ENCODE measurements at places on chromosomes 3 and 15. TPM values are rescaled to one million over a fixed set of nuclear protein-coding genes. Genes with fewer than 3 reads are reported as not detected.
A peak's percentile ranks its signal among the peaks of the same experiment; 100 is the strongest.

DNA sequence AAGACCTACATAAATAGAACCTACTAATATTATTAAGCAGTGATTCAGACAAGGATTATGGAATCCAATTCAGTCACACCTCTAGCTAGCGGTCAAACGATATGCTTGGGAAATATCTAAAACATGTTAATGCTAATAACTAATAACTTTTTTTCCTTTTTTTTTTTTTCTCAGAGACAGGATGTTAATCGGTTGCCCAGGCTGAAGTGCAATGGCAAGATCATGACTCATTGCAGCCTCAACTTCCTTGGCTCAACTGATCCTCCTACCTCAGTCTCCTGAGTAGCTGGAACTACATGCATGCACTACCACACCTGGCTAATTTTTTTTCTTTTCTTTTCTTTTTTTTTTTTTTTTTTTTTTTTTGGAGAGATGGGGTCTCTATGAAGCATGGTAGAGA, 124.1 kb downstream of the NR2E3 start:
- DNase-seq = no peak

GRCh38 chr15:92392462-92392861, 1.2 kb upstream of the ST8SIA2 start:
- DNase-seq = no peak

DNA sequence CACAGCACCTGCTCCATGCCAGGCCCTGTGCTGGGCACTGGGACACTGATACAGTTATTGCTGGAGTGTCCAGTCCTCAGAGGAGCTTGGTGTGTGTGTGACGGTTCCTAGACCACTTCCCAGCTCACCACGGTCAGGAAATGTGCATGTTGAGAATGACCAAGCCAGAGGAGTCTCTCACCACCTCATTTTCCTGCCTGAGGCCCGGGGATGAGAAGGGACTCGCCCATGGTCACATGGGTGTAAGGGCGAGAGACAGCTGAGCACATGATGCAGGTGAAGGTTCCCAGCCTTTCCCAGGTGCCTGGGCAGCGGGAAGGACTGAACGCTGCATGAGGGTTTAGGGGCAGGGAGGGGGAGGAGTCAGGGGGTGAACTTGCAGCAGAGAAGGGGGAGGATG, 180.9 kb upstream of the TLE3 start:
- DNase-seq = no peak

GRCh38 chr15:99502182-99502581, 63.6 kb upstream of the MEF2A start:
- DNase-seq = no peak

GRCh38 chr15:42084465-42085235, 9.7 kb downstream of the PLA2G4D start:
- DNase-seq = peak; percentile 19

DNA sequence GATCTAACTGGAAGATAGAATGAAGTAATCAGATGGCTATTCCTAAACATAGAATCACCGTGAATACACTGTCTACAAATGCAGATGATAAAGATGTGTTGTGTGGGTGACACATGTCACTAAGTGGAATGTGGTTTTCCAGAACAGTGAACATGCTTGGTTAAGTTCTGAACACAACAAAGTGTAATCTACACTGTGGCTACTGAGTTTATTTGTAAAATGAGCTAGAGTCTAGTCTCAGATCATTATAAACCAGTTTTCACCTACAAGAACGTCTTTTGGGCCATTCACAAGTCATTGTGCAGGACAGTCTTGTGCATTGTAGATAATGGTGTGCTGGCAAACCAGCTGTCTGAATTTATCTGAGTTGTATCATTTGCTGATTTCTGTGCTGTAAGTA, 35.3 kb downstream of the OXNAD1 start:
- no peak for DNase-seq

DNA sequence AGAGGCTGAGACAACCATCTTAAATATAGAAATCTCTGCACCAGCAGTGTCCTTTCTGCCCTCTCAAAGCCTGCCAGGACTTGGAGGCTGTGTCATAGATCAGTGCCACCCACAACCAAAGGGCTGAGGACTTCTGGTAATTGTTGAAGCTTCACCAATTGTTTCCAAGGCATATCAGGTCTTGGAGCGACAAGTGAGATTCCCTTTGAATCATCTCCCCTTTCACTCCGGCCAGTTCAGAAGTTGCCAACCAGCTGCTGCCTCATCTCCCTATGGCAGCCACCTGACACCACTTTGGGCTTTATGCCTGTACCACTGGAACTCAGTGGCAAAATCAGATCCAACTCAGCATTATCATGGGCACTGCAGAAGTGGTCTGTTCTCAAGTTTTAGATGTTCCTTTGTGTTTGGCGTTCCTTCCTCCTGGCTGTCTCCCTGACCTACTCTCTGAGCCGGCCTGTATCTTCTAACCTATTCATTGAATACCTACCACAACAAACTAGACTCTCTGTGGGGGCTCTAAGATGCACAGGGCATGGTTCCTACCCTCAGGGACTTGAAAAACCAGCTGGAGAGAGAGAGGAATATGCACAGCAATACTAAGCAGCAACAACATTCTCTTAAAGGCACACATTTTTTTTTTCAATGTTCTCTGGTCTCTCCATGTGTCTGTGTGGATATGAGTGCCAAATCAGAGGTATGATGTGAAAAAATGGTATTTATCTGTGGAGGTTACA, 90.8 kb upstream of the PFN2 start:
- DNase-seq = no peak

- DNase-seq = no peak
Measured at GRCh38 chr15:100461049-100461448, 67.7 kb downstream of the CERS3 start.

DNA sequence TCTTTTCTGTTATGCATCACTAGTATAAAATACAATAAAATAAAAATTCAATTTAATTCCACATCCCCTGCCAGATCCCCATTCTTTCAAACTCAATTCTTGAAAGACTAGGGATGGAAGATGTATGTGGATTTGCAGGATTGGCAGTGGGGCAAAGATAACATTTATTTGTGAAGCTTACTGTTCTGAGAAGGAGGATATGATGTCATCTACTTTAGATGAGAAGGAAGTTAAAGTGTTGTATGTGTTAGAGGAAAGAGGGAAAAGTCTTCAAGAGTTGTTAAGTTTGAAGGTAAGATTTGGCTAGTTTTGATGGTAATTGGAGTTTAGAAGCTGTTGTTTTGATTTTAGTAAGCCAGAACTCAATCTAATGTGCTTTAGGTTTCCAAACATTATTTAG, 845.1 kb upstream of the NR2F2 start:
- DNase-seq = no peak

GRCh38 chr3:187051066-187051465, 88.2 kb downstream of the RPL39L start:
- no peak for DNase-seq

- no peak for DNase-seq
Measured at GRCh38 chr3:12139111-12139511, 19.6 kb downstream of the TIMP4 start.

DNA sequence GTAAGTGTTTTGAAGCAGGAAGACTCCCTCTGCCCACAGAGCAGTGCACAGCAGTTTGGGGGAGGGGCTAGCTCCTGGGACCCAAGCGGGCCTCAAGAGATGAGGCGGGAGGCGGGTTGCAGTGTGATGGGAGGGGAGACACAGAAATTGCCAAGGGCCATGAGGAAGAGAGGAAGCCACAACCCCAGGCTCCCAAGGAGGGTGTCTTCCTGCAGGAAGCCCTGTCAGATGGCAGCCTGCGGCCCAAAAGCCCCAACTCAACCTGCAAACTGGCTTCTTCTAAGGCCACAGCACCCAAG, 7.3 kb upstream of the ISLR2 start:
- no peak for DNase-seq

DNA sequence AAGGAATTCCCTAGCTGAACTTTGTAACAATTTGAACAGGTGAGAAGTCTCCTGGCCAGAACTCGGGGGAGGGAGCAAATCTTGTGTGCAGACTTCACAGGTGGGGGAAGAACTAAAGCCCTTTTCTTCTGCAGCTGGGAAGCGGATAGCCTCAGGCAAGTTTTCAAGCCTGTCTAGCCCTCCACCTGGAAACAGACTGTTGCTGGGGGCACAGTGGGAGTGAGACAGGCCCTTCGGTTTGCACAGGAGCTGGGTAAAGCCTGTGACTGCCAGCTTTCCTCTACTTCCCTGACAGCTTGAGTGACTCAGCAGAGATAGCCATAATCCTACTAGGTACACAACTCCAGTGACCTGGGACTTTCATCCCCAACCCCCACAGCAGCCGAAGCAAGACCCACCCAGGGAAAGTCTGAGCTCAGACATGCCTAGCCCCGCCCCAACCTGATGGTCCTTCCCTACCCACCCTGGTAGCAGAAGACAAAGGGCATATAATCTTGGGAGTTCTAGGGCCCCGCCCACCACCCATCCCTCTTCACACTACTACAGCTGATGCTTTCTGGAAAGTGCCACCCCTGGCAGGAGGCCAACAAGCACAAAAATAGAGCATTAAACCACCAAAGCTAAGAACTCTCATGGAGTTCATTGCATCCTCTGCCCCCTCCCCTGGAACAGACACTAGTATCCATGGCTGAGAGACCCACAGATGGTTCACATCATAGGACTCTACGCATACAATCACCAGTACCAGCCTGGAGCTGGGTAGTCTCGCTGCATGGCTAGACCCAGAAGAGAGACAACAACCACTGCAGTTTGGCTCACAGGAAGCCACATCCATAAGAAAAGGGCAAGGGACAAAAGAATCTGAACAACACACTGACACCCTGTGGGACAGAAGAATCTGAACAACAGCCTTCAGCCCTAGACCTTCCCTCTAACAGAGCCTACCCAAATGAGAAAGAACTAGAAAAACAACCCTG, 479.0 kb downstream of the RAP2B start:
- DNase-seq = no peak

GRCh38 chr3:53350652-53351051, 3.3 kb upstream of the DCP1A start:
- no peak for DNase-seq

- DNase-seq = no peak
Measured at GRCh38 chr3:167151636-167152035, 228.5 kb downstream of the ZBBX start.

- no peak for DNase-seq
Measured at GRCh38 chr3:3821777-3822176, 22.5 kb downstream of the LRRN1 start.

DNA sequence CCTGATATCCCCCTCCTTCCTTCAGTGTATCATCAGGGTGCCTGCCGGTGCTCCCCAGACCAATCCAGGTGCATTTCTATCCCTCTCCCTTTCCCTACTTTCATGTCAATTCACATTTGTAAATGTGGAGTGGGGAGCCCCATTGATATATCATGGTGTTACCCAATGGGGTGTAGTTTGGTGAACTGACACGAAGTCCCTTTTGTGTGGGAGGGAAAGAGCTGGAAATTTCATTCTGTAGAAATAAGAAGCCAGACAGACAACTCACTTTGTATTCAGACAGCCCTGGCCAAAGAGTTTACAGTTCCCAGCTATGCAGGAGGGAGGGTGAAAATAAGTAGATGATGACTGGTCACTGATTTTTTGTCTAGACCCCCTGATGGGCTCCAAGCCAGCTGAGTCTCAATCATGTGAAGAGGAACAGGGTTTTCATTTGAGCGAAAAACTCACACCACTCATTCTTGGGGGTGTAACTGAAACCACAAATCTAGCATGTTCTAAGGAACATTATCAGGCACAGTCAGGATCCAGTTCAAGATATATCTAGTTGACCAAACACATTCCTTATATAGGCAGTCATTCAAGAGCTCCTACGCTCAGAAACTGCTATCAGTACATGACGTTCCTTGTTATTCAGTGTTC, 58.9 kb downstream of the LMCD1 start:
- DNase-seq = no peak

DNA sequence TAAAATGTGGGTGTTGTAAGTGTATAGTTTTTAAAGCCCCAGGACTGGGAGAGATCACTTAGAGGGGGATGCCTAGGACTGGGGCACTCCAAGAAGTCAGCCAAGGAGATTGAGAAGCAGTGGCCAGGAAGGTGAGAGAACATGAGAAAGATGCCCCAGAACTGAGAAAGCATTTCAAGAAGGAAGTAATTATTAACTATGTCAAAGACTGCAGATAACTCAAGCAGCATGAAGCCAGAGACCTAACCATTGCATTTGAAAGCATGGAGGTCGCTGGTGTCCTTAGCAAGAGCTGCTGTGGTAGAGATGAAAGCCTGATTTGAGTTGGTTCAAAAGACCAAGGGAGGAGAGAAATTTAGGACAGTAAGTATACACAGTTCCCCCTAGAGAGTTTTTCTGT, 30.6 kb upstream of the SLC2A2 start:
- DNase-seq = no peak

DNA sequence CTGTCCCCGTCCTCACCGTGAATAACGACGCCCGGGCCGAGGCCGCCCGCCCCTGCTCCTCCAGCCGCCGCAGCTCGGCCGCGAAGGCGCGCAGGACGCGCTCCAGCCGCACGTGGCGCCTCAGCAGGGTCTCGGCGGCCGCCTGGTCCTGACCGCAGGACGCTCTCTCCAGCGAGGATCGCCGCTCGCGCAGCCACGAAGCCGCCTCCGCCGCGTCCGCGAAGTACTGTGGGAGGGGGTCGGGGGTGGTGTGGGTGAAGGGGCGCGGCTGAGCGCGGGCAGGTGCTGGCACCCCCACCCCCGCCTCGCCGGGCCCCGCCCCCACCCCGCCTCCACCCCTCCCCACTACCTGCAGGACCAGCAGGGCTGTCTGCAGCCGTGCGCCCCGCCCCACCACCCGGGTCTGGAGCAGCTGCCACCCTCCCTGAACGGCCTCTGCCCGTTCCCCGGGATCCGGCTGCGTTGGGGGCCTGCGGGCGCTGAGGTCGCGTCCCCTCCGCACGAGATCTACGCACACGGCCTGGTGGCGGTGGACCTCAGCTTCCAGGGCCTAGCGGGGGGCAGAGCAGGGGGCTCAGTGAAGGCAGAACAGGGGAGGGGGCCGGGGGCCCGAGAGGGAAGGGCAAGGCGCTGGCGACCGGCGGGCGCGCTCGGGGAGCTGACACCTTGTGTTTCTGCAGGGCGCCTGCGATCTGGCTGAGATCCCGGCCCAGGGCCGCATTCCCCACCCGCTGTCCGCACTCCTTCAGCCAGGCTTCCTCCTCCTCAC, 11.7 kb downstream of the SPTBN5 start:
- no peak for DNase-seq

GRCh38 chr3:32467333-32468070, 35.1 kb downstream of the CMTM6 start:
- peak; percentile 79 for DNase-seq

DNA sequence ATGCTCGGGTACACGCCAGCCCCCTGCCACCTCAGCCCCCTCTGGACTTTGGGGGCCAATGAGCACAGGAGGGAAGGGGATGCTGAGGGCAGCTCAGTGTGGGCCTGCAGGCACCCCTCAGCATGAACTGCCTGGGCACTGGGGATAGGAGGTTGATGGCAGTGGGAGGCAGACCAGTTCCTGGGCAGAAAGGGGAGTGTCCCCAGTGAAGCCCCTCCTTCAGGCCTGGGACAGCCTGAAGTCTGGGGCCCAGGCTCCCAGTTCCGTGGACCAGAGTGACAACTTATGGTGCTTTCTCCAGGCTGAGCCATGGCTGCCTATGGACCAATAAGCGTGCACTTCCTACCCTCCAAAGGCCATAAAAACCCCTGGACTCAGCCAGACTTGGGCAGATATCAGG, 63.3 kb upstream of the IMPG2 start:
- no peak for DNase-seq

The FBXL2 gene
- not detected for polyA plus RNA-seq

The CSPG4 gene
- not detected for polyA plus RNA-seq

The CPLX3 gene
- polyA plus RNA-seq = not detected

The IL17RD gene
- not detected for polyA plus RNA-seq

The HERC2 gene
- 10.1 TPM for polyA plus RNA-seq

All from CD8-positive, alpha-beta memory T cell (primary cell).